ENCODE measurements at places on chromosomes 6 and 20.

GRCh38 chr20:2914160-2914559 lies 40.9 kb downstream of the PTPRA start:
- peak; percentile 10 for DNase-seq

DNA sequence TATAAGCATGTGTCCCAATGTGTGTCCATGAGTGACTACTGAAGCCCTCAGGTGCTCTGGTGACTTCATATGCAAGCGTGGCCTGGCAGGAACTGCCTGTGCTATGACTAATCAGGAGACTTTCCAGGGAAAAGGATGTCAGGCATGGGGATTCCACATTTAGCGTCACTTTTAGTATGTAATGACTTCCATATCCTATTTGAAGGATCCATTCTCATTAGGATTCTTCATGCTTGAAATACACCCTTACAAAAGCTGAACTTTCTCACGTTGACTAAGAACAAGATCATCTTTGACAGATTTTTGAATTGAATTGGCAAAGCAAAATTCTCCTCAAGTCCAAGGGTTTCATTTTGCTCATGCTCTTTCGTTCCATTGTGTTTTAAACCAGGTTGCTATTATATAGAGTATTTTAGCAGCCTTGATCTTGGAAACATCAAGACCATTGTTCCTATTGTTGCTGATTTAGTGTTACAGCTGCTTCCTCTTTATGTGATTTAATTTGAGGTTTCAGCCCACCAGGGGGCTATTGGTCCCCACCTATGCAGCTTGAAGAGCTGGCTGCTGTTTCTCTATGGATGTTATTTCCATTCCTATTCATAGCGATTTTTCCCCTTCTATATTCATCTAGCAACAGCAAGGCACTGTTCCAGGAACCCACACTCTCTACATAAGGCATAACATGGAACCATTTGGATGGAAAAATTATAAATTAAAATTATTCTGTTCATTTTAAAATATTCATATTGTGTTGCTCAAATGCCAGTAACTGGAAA lies 418.6 kb downstream of the CDKAL1 start:
- peak; percentile 50 for DNase-seq

- DNase-seq, result peak; percentile 85
Observed at GRCh38 chr20:4573564-4574355, 147.9 kb upstream of the PRND start.

DNA sequence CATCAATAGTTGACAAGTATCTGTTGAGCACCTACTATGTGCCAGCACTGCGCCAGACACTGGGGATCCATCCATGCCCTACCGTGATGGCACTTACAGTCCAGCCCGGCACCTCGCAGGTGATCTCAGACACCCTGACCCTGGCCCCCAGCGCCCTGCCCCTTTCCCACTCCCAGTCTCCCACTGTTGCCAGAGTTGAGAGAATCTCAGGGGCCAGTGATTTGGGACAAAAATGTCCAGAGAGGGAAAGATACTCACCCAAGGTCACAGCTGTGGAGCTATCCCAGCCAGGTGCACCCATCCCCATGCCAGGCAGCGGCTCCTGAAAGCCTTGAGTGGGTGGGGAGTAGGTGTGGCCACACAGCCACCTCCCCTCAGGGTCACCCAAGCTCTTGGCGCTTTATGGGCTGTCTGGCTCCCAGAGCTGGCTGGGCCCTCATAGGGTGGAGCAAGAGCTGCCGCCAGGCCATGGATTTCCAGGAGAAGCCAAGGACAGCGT lies 3.3 kb downstream of the PI16 start:
- DNase-seq, result no peak

GRCh38 chr6:166952567-166953486 lies 3.5 kb downstream of the RNASET2 start:
- no peak for DNase-seq

Data from ACHN (cell line).